ENCODE measurements at places on chromosomes 3 and 15. TPM values are rescaled to one million over a fixed set of nuclear protein-coding genes. Genes with fewer than 3 reads are reported as not detected.

The TASOR gene
- 31.3 TPM for total RNA-seq

The SNAP23 gene
- 18.0 TPM for total RNA-seq

The BNC1 gene
- 0.47 TPM for total RNA-seq

The TLR9 gene
- 0.05 TPM for total RNA-seq

The FEZF2 gene
- not detected for total RNA-seq

The HRG gene
- total RNA-seq, result not detected

All from A549 treated with CORT108297 at 1 μM for 4 hours (cell line).